ENCODE measurements at places on chromosomes 6 and 20. TPM values are rescaled to one million over a fixed set of nuclear protein-coding genes. Genes with fewer than 3 reads are reported as not detected.

Gene COL12A1
- total RNA-seq, result 9.0 TPM

Gene FABP7
- not detected for total RNA-seq

Gene TCF21
- not detected for total RNA-seq

Gene WFDC2
- total RNA-seq, result not detected

Gene CD93
- total RNA-seq, result 442 TPM

Gene DEFB132
- total RNA-seq, result not detected

Gene TGM6
- total RNA-seq, result not detected

Gene TMEM239
- total RNA-seq, result not detected

Gene HLA-DPA1
- 3.5 TPM for total RNA-seq

Gene MAFB
- 0.63 TPM for total RNA-seq

Gene PLTP
- 13.7 TPM for total RNA-seq

Gene RAET1L
- total RNA-seq, result not detected

Gene ROS1
- total RNA-seq, result under 0.01 TPM

Gene COX4I2
- total RNA-seq, result not detected

Gene CFAP61
- not detected for total RNA-seq

Gene LZTS3
- 2.2 TPM for total RNA-seq

Gene SDC4
- 48.7 TPM for total RNA-seq

Gene MARCKS
- 121 TPM for total RNA-seq

Gene NMBR
- total RNA-seq, result not detected

Gene GLP1R
- not detected for total RNA-seq

Gene FILIP1
- 19.3 TPM for total RNA-seq

Gene ZNF334
- total RNA-seq, result 1.2 TPM

Gene RNF39
- total RNA-seq, result not detected

Gene TMC2
- not detected for total RNA-seq

Gene TXNDC5
- total RNA-seq, result 1,190 TPM

Gene DEFB118
- total RNA-seq, result not detected

Gene BMP5
- total RNA-seq, result not detected

Gene PSMA7
- total RNA-seq, result 559 TPM

Gene PKIB
- total RNA-seq, result not detected

Gene SMPDL3A
- total RNA-seq, result 3.5 TPM

Gene BPI
- total RNA-seq, result not detected

Gene TP53INP2
- 2.5 TPM for total RNA-seq

Gene MYT1
- not detected for total RNA-seq

Gene SPATA25
- total RNA-seq, result 0.75 TPM

Gene EPPIN
- total RNA-seq, result not detected

Gene RHAG
- not detected for total RNA-seq

Gene CPXM1
- total RNA-seq, result not detected

Gene TREM1
- not detected for total RNA-seq

Gene TMEM244
- total RNA-seq, result not detected

Gene UST
- total RNA-seq, result 3.4 TPM

Gene SLPI
- total RNA-seq, result 0.19 TPM

Gene HCK
- not detected for total RNA-seq

Gene PRKN
- total RNA-seq, result 0.09 TPM

Gene RIPOR2
- 0.28 TPM for total RNA-seq

Gene CDS2
- 26.6 TPM for total RNA-seq

Gene FRK
- under 0.01 TPM for total RNA-seq

Gene RAET1G
- total RNA-seq, result 0.18 TPM

Gene RIN2
- 100 TPM for total RNA-seq

Gene ZSCAN9
- total RNA-seq, result 14.7 TPM

Gene GJA10
- total RNA-seq, result not detected

Gene TAP2
- total RNA-seq, result 36.6 TPM

Gene CTAGE9
- total RNA-seq, result not detected

Gene KCNQ5
- not detected for total RNA-seq

Gene CCM2L
- 13.1 TPM for total RNA-seq

Gene SLC13A3
- total RNA-seq, result 0.09 TPM

Gene EYS
- total RNA-seq, result under 0.01 TPM

Gene FOXQ1
- not detected for total RNA-seq

Gene GTSF1L
- not detected for total RNA-seq

Gene UBD
- total RNA-seq, result 1.2 TPM

Gene EBF4
- 0.99 TPM for total RNA-seq
